ENCODE measurements at places on chromosomes 1 and 21.

GRCh38 chr1:39729030-39729429 is 9.7 kb upstream of the PPIE start:
- DNase-seq = no peak

GRCh38 chr1:1073743-1074587 is at the start of gene RNF223:
Gene RNF223 (minus strand): TSS chr1:1074306. CDS start chr1:1072566, 1,740 bp downstream.
- DNase-seq = no peak

- DNase-seq = no peak
Observed at GRCh38 chr1:31376375-31377134, 3.7 kb upstream of the FABP3 start.

- DNase-seq = no peak
Observed at GRCh38 chr1:234907940-234908405, 220.7 kb downstream of the TOMM20 start.

DNA sequence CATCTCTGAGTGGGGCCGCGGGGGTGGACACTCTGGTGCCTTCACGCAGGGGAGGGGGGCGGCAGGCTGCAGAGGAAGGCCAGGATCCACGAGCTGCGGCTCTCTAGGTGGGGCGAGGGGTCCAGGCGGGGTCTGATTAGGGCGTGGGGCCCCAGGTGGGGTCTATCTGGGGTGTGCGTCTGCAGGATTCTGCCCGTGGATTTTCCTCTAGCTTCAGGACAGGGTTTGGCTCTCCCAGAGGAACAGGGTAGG is 6.3 kb downstream of the JMJD4 start:
- DNase-seq = no peak

DNA sequence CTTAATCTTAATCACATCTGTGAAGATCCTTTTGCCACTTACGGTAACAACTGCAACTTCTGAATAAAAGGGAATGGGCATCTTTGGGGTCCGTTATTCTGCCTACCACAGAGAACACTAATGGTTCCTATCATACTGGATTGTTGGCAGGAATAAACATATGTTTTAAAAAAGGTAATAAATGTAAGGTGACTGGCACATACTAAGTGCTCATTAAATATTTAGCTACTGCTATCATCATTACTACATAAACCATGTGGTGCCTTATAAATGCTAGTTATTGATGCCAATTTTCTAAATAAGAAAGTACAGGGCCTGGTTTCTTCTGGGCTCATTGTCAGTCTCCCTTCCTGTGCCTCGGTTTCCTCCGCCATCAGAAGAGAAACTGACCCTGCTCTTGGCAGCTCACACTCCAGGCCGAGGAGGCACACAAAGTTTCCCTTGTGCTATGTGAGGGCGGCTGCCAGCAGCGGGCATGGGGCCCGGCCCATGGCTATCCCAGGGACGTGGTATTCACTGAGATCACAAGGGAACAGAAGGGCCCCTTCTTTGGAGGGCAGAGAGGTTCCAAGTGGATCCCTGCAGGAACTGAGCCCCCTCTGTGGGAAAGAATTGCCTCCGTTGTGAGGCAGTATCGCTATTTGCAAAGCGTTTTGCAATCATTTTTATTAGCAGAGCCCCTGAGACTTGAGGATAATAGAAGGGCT is 26.2 kb downstream of the NAV1 start:
- no peak for DNase-seq

GRCh38 chr1:222892137-222892769 is 77.4 kb downstream of the DISP1 start:
- no peak for DNase-seq

GRCh38 chr1:201009962-201010645 is 13.4 kb downstream of the KIF21B start:
- DNase-seq = no peak

GRCh38 chr1:15799928-15800835 is 7.3 kb downstream of the UQCRHL start:
- no peak for DNase-seq

- DNase-seq = no peak
Observed at GRCh38 chr21:36640721-36641244, 58.1 kb upstream of the SIM2 start.

DNA sequence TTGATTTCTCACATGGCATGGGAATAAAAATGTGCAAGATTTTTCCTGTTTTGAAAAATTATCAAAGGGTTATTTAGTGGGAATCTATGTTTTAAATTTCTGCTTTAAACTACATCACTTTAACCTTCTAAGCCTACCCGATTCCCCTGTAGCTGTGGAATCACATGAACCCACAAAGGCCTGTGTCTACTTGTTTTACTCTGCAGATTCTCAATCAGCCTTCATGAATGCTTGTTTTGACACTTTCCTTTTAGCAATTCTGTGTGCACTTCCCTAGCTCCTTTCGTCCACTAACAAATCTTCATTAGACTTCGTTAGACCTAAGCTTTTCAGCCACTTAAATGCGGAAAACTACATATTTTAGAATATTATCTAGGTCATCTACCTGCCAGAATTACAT is 56.0 kb upstream of the C1orf21 start:
- DNase-seq = no peak

DNA sequence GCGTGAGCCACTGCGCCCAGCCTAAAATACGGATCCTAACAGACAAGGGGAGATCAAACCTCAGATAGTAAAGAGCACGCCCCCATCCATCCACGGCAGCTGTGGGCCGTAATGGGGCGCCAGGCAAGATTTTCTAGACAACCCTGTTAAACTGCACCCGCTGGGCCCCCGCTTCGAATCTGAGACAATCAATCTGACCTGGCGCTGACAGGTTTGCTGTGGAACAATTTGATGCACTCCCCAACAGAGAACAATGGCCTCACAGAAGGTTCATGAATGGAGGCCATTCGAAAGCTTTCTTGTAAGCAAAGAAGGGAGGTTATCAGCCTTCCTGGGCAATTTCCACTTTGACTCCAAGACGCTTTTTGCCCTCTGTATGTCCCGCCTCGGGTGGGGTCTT is 30.5 kb downstream of the CLSTN1 start:
- no peak for DNase-seq

DNA sequence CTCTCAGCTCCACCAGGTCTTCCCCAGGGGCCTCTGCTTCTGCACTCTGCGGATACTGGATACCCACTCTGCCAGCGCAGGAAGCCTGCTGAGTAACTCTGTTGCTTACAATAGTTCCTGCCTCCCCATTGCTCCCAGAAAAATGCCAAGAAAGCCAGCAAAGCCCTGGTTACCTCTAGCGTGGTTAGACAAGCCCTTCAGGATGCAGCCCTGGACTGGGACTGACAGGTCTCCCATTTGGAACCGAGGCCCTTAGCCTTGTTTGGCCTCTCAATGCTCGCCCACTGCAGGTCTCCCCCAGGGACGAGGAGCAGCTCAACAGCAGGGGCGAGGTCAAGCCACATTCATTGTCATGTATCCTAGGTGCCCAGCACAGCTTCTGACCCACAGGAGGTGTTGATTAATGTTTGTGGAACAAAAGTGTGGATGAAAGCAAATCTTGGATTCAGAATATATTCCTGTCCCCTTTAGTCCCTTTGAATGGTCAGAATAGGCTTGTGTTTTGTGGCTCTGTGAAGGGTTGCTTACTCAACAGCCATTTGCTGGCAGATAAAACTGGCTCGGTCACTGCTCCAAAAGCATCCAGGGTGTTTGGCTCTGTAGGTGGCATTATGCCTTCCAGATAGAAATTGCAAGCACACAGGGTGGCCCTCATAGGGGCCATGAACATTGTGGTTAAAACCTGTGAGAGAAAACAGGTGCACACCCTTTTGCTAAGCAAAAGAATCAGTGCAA is 58.9 kb downstream of the C1orf198 start:
- no peak for DNase-seq

GRCh38 chr1:27137544-27138075 is 17.3 kb downstream of the SLC9A1 start:
- DNase-seq = no peak

GRCh38 chr1:98688110-98688739 is 26.7 kb downstream of the SNX7 start:
- no peak for DNase-seq

- no peak for DNase-seq
Observed at GRCh38 chr21:45018131-45019075, 56.0 kb upstream of the ADARB1 start.

- DNase-seq = no peak
Observed at GRCh38 chr1:205832326-205832751, 17.6 kb downstream of the PM20D1 start.

DNA sequence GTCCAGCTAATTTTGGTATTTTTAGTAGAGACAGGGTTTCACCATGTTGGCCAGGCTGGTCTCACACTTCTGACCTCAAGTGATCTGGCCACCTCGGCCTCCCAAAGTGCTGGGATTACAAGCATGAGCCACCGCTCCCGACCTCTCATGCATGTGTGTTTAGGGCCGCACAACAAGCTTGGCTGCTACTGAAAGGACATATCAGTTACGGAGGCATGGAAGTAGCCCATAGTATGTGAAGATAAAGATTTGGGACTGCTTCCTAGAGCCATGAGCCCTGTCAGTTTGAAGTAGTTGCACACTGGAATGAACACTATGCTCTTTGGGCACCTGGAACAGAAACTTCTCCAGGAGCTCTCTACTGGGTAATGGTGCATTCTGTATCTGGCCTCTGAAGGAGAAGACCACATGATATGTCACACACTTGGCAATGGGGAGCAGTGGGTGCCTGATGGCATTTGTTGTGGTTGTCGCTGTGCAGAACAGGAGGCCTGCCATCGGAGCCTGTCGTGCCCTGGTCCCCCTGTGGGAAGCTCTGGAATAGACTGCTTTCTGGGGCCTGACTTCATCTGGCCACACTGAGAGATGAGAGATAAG is 144.7 kb upstream of the KIF26B start:
- DNase-seq = no peak

DNA sequence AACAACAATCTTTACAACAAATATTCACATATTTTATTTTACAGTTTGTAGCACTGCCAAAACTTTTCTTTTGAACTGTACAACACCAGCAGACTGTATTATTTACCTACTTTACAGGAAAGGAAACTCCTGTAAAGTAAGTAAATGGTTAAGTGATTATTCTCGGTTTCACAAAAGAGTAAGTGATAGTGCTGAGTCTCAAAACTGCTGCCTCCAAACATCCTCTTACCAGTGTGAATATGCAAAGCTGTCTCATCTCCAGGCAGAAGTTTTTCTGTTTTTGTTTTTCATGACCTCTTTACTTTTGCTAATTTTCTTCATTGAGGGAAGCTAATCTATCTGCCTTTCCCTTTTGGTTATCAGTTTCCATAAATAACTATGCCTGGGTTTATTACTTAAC is 286.7 kb downstream of the SRGAP2C start:
- DNase-seq = no peak

DNA sequence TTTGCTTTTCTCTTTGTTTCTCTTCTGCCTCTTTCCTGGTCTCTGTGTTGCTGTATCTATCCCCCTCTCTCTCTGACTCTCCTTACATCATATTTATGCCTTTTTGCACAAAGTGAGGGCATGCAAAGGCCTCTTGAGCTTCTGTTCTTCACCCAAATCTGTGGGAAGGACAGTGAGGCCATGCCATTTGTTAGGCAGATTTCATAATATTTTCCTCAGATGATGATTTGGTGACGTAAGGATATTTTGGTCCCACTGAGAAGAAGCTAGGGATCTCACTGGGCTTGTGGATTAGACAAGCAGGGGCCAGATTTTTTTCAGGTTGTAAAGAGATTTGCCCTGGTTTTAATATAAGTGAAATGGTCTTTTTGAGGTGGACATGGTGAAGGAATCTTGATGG is 249.4 kb upstream of the USP24 start:
- no peak for DNase-seq

- DNase-seq = no peak
Observed at GRCh38 chr21:36403713-36404112, 18.5 kb downstream of the CHAF1B start.

DNA sequence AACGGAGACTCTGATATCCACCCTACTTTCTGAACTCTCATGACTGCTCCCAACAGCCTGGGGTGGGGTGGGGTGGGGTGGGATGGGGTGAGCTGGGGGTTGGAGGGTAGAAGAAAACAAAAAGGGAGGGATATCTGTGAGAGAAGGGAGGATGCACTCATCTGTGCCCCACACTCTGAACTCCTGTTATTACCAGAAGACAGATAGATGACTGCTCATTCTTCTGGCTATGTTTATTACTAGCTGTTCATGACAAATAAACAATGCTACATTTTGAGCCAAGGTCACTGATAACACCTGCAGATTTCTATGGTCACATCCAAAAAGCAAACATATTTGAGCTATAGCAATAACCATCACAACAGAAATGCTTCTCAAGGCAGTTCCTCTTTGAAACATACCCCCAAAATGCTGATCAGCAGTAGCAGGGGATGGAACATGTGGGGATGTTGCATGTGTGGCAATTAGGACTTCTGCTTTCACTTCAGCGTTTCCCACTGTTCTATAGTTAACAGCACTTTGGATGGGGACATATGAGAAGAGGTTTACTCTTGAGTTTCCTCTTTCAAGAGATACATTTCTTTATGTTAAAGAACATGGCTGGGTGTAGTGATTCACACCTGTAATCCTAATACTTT is 43.3 kb downstream of the GPR3 start:
- DNase-seq = no peak

GRCh38 chr21:33968080-33968994 is 52.7 kb upstream of the ATP5PO start:
- DNase-seq = no peak

DNA sequence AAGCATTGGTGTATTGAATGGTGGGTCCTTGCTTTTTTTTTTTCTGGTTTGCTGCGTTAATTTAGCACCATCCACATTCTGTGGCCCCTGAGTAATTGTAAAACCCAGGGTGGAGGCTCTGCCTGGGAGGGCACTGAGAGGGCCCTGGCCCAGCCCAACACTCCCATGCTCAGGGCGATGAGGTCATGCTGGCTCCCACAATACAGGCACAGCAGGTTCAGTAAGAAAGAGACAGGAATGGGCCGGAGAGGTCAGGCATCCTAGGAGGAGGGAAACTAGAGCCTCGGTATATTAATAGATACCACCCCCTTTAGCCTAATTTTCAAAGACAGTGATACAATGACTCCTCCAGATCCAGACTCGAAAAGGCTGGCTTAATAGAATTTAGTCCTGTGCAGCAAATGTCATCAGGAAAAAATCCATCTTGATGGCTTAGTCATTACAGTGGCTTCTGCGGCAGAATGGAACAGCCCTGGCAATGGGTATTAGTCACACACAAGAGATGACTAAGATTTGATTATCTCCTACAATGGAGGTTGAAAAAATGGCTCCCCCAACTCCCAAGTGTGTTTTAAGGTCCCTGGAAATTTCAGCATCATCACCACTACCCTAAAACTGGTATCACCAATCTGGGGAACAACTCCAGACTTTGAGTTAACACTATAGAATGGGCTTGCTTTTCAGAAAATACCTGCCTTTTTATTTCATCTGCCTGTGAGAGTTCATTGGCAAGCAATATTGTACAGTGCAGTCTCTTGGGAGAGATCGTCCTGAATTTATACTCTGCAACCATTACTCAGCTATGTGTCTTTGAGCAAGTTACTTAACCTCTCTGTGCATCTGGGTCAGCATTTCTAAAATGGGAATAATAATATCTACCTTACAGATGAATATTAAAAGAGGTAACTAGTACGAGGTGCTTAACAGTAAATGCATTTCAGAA is 43.9 kb upstream of the LYST start:
- no peak for DNase-seq

- no peak for DNase-seq
Observed at GRCh38 chr1:84997667-84998600, 1.0 kb upstream of the MCOLN2 start.
